ENCODE measurements at places on chromosomes 12 and 14. TPM values are rescaled to one million over a fixed set of nuclear protein-coding genes. Genes with fewer than 3 reads are reported as not detected.

The KRT78 gene
- total RNA-seq: not detected

The CLEC1B gene
- not detected for total RNA-seq

The TAS2R9 gene
- 0.87 TPM for total RNA-seq

The NELL2 gene
- total RNA-seq: 343 TPM

The PRH2 gene
- total RNA-seq: not detected

The BIN2 gene
- total RNA-seq: 2.1 TPM

The SAMD4A gene
- 37.2 TPM for total RNA-seq

The TEAD4 gene
- total RNA-seq: 6.2 TPM

The CDK2 gene
- 7.2 TPM for total RNA-seq

The TULP3 gene
- total RNA-seq: 15.7 TPM

The NKX2-8 gene
- total RNA-seq: not detected

The AQP6 gene
- 2.1 TPM for total RNA-seq

The LRRK2 gene
- 23.3 TPM for total RNA-seq

The GPRC5A gene
- 1.3 TPM for total RNA-seq

The P2RX2 gene
- total RNA-seq: 0.26 TPM

The MORN3 gene
- total RNA-seq: 3.1 TPM

The HOXC11 gene
- total RNA-seq: not detected

The CD4 gene
- total RNA-seq: 14.3 TPM

The ENDOU gene
- 1.4 TPM for total RNA-seq

The KCNMB4 gene
- total RNA-seq: 38.0 TPM

Measured in dorsolateral prefrontal cortex (tissue), 122 donors.